Right cardiac atrium (tissue), 5 donors: ENCODE measurements at places on chromosomes 1 and 21.

GRCh38 chr1:229888561-229889001, 178.5 kb upstream of the GALNT2 start:
- no peak for DNase-seq

DNA sequence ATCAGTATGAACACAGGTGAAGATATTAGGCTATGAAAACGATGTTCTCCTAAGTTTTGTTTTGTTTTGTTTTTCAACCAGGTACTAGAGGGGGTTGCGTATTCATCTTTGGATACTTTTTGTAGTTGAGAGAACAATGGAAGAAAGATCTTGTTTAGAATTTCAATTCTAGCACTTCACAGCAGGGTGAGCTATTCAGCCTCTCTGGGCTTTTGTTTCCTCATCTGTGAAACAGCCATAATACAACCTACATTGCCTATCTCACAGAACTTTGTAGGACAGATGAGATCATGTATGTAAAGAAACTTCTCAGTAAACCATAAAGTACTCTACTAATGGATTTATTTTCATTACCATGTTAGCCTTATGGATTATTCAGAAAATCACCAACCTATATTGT, 199.5 kb downstream of the GPATCH2 start:
- DNase-seq, result no peak

GRCh38 chr1:7517611-7518330, 253.3 kb upstream of the VAMP3 start:
- no peak for DNase-seq

GRCh38 chr1:230079199-230080024, 12.4 kb downstream of the GALNT2 start:
- no peak for DNase-seq

DNA sequence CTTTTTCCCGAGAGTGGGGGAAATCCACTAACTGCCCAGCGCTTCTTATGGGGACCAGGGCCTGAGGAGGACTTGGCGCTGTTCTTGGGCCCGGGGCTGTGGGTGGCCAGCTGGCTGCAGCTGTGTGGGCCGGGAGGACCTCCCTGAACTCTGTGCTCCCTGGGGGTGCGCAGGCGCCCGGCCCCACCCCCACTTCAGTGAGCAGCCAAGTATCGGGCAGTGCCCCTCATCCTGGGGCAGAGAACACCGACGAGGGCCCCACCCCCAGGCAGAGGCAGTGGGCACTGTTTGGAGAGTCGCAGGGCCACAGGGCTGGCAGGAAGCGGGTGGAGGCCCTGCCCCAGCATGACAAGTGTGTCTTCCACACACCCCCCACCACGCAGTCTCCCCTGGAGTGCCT, 32.5 kb upstream of the SLC19A1 start:
- DNase-seq, result peak; percentile 7

- no peak for DNase-seq
These were observed 1.6 kb downstream of the OR2AK2 start for GRCh38 chr1:247966532-247967204.

DNA sequence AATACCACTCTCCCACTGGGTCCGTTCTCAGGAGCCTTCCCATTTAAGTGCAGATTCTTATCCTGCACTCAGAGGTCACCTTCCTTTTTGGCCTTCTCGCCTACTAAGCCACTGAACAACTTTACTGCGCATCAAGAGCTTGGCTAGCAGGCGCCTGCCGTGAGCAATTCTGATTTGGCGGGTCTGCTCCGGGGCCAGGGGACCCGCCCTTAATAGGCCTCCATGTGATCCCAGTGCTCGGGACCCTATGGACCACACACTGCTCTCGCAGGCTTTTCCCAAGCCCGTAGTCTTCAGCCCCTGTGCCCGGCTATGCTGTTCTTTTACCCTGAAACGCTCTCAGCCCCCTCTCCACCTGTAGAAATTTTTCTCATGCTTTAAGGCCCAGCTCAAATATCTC, 45.1 kb downstream of the BCL9 start:
- no peak for DNase-seq
